ENCODE measurements at places on chromosomes 2 and 18.

GRCh38 chr2:101883860-101884259, 107.9 kb upstream of the IL1R2 start:
- H3K4me1 ChIP-seq: no peaks in the 10 kb centered on the region
- H3K4me3 ChIP-seq: no peak overlapping the region
- no peak for DNase-seq
- peaks cover 41% of the 10 kb centered on the region for H3K36me3 ChIP-seq

GRCh38 chr2:144414324-144414845, 105.5 kb downstream of the ZEB2 start:
- H3K27me3 ChIP-seq: no peaks in the 10 kb centered on the region
- no peaks in the 10 kb centered on the region for H3K36me3 ChIP-seq
- H3K4me3 ChIP-seq: no peak overlapping the region
- H3K4me1 ChIP-seq: no peaks in the 10 kb centered on the region
- H3K27ac ChIP-seq: no peak overlapping the region

GRCh38 chr2:31141443-31142085, 3.3 kb upstream of the GALNT14 start:
- DNase-seq: no peak
- peaks cover 5% of the 10 kb centered on the region for H3K27me3 ChIP-seq
- peaks cover 4% of the 10 kb centered on the region for H3K4me1 ChIP-seq
- no peaks in the 10 kb centered on the region for H3K36me3 ChIP-seq
- no peak overlapping the region for H3K27ac ChIP-seq

GRCh38 chr2:54073796-54074195, 41.6 kb upstream of the ACYP2 start:
- H3K27ac ChIP-seq: no peak overlapping the region
- H3K4me3 ChIP-seq: no peak overlapping the region
- H3K36me3 ChIP-seq: no peaks in the 10 kb centered on the region

- H3K36me3 ChIP-seq: no peaks in the 10 kb centered on the region
- no peaks in the 10 kb centered on the region for H3K27me3 ChIP-seq
- H3K4me1 ChIP-seq: peaks cover 6% of the 10 kb centered on the region
- H3K4me3 ChIP-seq: no peak overlapping the region
- H3K27ac ChIP-seq: no peak overlapping the region
These were observed 20.1 kb upstream of the SELENOI start for GRCh38 chr2:26325851-26326250.

GRCh38 chr2:96117701-96118588, 1.6 kb upstream of the ADRA2B start:
- no peak for DNase-seq
- no peak overlapping the region for H3K27ac ChIP-seq
- H3K27me3 ChIP-seq: no peaks in the 10 kb centered on the region
- no peak overlapping the region for H3K4me3 ChIP-seq
- H3K36me3 ChIP-seq: no peaks in the 10 kb centered on the region

GRCh38 chr2:11683476-11683875, 13.5 kb upstream of the NTSR2 start:
- no peak overlapping the region for H3K27ac ChIP-seq
- no peak for DNase-seq
- no peak overlapping the region for H3K4me3 ChIP-seq
- no peaks in the 10 kb centered on the region for H3K36me3 ChIP-seq
- peaks cover 5% of the 10 kb centered on the region for H3K4me1 ChIP-seq

DNA sequence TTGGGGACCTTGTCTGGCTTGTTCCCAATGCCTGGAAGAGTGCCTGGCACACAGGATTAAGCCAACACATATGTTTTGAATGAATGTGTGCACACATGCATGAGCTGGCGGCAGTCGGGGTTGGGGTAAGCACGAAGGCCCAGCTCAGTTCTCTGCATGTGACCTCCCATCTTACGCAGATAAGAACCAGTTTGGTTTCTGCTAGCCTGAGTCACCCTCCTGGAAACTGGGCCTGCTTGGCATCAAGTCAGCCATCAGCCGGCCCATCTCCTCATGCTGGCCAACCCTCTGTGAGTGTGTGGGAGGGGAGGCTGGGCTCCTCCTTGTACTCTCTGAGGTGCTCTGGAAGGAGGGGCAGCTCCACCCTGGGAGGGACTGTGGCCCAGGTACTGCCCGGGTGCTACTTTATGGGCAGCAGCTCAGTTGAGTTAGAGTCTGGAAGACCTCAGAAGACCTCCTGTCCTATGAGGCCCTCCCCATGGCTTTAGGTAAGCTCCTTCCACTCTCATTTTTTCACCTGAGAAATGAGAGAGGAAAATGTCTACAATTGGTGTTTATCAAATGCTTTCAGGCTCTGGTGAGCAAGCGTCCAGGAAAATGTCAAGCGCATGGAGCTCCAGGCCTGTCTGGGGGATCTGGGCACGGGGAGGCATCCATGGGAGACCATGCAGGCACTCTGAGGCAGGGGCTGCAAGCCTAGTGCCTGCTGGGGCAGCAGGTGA, 9.7 kb upstream of the IL1RN start:
- H3K27ac ChIP-seq: no peak overlapping the region
- H3K27me3 ChIP-seq: no peaks in the 10 kb centered on the region
- DNase-seq: no peak
- H3K4me3 ChIP-seq: no peak overlapping the region
- no peaks in the 10 kb centered on the region for H3K36me3 ChIP-seq

DNA sequence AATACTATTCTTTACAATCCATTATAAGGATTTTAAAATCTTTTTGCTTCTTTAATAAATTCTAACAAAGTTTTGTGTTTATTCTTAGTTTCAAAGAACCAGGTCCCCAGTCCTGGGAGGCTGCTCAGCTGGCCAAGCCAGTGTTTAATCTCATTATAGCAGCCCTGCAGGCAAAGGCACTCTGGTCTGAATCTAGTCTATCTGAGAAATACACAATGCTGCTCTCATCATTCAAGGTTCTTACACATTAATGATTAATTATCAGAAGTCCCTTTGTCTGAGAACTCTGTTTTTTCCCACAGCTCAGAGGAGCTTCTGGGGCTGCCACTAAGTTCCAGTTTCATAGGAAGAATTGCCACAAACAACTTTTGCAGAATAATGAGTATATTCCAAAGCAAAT, 27.7 kb downstream of the KCTD18 start:
- H3K4me3 ChIP-seq: no peak overlapping the region
- no peak for DNase-seq
- H3K36me3 ChIP-seq: no peaks in the 10 kb centered on the region
- no peak overlapping the region for H3K27ac ChIP-seq
- H3K27me3 ChIP-seq: no peaks in the 10 kb centered on the region
- no peaks in the 10 kb centered on the region for H3K4me1 ChIP-seq

DNA sequence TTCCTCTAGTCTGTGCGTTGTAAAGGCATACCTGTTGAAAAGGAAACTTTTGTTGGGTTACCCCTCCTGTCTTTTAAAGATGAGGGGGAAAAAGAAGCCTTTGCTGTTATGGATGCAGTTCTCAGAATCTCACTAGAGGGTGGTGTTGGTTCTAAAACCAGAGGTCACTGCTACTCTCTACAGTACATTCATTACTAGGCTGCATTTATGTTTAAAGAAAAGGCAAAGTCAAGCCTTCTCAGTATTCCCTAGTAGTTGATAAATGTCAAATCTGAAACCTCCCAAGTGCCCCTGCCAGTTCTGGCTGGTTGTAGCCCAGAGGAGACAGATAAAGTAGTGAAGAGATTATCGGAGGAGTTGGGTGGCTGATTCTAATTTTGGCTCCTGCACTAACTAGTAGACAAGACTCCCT, 1.4 kb upstream of the PLCL1 start:
- H3K4me3 ChIP-seq: no peak overlapping the region
- H3K4me1 ChIP-seq: peaks cover 21% of the 10 kb centered on the region

DNA sequence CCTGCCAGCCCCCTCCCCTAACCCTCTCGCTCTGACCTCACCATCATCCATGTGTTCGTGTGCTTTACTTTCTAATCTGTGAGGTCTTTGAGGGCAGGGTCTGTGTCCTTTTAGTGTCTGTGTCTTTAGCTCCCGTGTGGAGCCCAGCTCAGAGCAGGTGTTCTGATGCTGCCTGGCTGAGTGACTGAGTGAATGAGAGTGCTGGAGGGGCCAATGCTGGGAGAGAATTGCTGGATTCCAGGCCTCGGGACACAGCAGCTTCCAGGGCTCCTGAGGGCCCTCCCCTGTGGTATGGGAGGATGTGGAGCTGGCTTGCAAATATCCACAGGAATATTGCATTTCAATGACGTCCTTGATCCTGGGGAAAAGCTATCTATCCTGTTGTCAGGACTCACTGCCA, 160.6 kb downstream of the ANKRD30B start:
- no peak overlapping the region for H3K4me3 ChIP-seq
- H3K27me3 ChIP-seq: no peaks in the 10 kb centered on the region
- DNase-seq: no peak
- no peaks in the 10 kb centered on the region for H3K4me1 ChIP-seq

DNA sequence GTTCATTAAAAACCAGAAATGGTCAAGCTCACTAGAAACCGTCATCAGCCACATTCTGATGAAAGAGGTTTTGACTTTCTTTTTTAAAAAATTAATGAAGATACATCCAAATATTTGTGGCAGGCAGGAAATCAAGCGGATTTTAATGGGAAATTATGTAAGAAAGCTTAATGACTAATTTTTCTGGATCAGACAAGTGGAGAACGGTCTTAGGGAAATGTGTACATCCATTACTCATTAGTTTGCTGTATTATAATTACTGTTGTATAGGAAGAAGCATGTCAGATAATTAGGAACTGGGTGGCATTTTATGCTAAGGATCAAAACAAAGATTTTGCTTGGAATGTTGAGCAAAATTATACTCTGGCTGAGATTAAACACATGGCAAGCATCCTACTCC, 39.4 kb downstream of the AGAP1 start:
- no peak overlapping the region for H3K4me3 ChIP-seq
- H3K36me3 ChIP-seq: no peaks in the 10 kb centered on the region
- H3K27ac ChIP-seq: no peak overlapping the region
- no peaks in the 10 kb centered on the region for H3K4me1 ChIP-seq
- no peaks in the 10 kb centered on the region for H3K27me3 ChIP-seq

DNA sequence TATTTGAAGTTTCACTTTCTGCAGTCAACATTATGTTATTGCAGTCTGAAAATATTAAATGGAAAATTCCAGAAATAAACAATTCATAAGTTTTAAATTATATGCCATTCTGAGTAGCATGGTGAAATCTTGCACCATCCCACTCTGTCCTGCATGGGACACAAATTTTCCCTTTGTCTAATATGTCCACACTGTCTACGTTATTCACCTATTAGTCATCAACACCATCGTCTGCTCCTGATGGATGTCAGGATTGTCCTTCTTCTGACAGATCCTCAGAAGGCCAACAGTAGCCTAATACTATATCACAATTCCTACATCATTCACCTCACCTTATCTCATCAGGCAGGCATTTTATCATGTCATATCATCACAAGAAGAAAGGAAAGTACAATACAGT, 163.1 kb downstream of the TXNL1 start:
- no peak for DNase-seq
- no peak overlapping the region for H3K27ac ChIP-seq
- no peak overlapping the region for H3K4me3 ChIP-seq
- H3K36me3 ChIP-seq: no peaks in the 10 kb centered on the region
- H3K27me3 ChIP-seq: no peaks in the 10 kb centered on the region

- H3K4me3 ChIP-seq: no peak overlapping the region
- H3K27ac ChIP-seq: no peak overlapping the region
- no peak for DNase-seq
- no peaks in the 10 kb centered on the region for H3K27me3 ChIP-seq
- peaks cover 38% of the 10 kb centered on the region for H3K36me3 ChIP-seq
- no peaks in the 10 kb centered on the region for H3K4me1 ChIP-seq
These were observed 13.6 kb upstream of the ICA1L start for GRCh38 chr2:202885190-202885589.

Data from naive thymus-derived CD4-positive, alpha-beta T cell (primary cell).